ENCODE measurements at places on chromosomes 2 and 18.

GRCh38 chr2:112121682-112122254 is 16.4 kb upstream of the FBLN7 start:
- DNase-seq, result no peak

DNA sequence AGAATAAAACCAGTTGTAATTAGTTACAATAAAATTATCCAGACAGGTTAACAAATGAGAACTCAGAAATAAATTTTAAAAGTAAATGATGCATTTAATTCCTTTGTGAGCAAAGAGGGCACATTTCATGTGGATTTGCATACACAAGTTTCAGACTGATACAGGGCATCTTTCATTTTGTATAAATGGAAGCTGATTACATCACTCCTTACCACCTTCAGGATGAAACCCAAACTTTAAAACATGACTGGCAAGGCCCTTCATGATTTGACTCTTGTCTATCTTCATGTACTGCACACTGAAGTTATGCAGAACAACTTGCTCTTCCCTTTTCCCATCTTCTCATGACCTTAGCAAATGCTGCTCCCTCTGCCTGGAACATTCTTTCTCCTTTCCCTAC is 26.9 kb downstream of the EFEMP1 start:
- DNase-seq, result no peak

- DNase-seq, result no peak
These were observed 194.7 kb upstream of the HS6ST1 start for GRCh38 chr2:128513116-128513960.

DNA sequence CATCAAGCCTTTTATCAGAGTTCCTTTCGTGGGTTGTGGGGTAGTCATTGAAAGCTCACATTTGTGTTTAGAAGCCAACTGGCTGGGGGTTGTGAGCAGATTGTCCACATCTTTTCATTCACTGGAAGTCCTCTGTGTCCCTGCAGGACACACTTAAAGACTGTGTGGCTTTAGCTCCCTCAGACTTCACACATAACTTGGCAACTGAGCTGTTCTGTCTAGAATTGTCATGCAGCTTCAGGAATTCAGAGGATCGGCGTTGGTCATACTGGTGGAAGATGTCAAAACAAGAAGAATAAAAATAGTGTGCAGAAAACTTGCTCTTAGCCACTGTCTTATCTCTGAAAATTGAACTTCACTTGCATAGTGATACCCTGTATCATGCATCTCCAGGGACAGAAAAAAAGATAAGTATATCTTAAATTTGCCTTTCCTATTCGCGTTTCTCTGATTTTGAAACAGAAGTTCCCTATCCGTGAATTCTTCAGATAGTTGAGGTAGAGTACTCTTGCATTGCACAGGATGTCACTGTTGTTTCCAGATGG is 49.6 kb downstream of the TRAPPC12 start:
- DNase-seq, result no peak

DNA sequence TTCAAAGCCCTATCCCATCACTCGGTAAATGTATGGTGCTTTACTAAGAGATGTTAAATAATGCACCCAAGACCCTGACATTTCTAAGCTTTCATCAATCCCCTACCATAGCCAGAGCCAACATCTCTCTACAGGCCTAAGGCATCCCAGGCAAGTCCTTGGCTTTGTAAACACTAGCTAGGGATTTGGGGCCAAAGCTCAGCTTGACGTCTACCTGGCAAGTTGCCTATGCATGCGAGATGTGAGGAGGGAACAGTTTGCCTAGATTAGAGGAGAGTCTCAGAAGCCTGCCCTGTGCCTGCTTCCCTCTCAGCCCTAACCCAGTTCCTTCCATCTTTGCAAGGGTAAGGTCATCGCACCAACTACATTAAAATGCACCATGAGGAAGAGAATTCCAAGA is 221.5 kb upstream of the NCKAP5 start:
- no peak for DNase-seq

DNA sequence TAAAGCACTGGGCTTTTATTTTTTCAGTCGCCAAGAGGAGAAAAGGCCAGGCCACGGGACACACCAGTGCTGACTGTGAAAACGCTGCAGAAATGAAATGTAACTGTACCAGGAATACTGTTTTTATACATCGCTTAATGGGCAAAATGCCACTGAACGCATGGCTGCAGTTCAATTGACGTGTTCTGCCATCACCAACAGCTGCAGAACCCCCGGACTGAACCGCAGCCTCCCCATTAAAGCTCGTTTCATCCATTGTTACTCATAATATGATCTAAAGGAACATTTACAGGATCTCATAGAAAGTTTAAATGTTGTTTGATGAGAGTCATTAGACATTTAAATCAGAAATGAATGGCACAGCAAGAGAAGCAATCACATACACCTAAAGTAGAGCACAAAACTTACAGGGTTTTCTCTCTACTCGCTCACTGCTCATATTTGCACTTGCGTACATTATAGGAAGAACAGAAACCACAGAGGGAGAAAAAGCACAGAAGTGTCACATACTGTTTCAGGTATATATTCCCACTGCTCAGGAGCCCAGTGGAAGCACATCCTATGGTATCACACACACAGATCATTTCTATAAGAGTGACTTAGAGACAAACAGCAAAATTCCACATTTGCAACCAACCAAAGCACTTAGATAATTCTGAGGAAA is 35.3 kb downstream of the TCF4 start:
- DNase-seq, result no peak

DNA sequence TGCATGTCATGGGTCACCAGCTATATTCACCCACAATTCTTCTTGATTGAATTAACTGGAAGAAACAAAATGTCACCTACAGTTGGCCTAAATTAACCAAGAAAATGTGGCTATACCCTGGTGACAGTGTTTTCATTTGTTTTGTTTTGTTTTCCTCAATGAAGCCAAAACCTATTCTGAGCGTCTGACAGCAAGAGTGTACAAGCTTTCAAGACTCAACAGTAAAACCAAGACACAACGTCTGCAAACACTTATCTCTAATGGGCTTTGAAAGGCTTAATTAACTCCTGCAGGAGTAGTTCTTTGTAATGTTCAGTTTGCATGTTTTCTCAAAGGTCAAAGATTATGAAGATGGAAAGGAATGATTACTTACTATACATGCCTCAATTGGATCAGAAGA is 827.6 kb upstream of the KLHL29 start:
- no peak for DNase-seq

GRCh38 chr2:166563894-166564293 is 69.8 kb upstream of the SCN7A start:
- DNase-seq, result no peak

GRCh38 chr2:85831735-85832134 is 57.1 kb downstream of the ST3GAL5 start:
- DNase-seq, result no peak

DNA sequence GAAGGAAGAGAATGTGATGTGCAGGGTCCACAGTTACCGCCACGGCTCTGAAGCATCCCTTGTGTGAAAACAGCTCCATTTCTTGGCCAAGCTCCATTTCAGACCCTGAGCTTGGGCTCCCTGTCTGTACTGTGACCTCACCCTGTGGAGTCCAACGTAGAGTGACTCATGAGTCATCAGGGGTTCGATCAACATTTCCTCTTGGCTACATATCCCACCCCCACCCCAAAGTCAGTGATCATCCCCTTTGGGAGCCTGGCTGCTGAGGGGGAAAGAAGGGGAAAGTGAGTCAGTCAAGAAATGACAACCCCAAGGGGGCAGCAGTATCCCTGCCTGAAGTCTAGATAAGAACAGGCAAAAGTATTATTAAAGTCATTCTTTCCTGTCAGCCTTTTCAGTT is 62.2 kb downstream of the PAPOLG start:
- peak; percentile 17 for DNase-seq

DNA sequence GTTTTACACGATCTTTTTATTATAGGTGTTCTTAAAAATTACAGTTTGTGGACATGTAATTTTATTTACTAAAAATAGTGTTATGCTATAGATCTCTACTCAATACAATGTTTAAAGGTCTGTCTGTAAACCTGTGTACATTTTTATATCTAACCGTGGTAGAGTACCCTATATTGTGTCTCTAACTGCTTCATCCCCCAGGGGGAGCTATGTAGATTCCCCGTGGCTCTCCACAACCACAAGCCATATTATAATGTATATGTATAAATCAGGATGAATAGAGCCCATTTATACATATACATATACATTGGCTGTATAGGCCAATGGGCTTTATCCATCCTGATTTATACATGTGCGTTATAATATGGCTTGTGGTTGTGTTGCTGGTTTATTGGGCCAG is 59.4 kb downstream of the ADAM23 start:
- no peak for DNase-seq

DNA sequence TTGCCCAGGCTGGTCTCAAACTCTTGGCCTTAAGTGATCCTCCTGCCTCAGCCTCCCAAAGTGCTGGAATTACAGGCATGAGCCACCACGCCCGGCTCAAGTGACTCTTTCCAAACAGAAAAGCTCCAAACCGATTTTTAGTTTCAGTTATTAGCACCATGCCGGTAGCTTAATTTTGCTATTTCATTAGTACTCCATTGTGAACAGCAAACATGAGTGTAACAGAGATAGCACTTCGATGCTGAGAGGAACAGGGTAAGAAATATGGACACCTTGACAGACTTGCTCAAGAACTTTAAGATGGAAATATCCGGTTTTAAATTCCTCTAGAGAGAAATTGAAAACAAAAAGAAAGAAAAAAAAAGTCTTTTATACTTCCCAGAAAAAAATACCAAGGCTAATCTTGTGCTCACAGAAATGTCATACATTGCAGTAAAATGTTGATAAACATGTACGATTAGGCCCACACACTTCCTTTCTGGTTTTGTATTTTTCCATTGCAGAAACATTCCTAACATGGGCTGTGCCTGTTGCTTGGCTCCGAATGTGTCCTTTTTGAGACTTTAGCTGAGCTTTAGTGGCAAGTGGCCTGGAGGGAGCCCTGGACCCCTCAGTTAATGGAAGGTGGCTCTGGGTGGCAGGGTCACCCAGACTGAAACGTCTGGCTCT is 18.3 kb downstream of the FHL2 start:
- no peak for DNase-seq

- no peak for DNase-seq
These were observed 2048.0 kb downstream of the SUCLG1 start for GRCh38 chr2:82411071-82411470.

- no peak for DNase-seq
These were observed 89.6 kb downstream of the TCF7L1 start for GRCh38 chr2:85222792-85223191.

- DNase-seq, result no peak
These were observed 142.3 kb upstream of the ITGA6 start for GRCh38 chr2:172285010-172285621.

DNA sequence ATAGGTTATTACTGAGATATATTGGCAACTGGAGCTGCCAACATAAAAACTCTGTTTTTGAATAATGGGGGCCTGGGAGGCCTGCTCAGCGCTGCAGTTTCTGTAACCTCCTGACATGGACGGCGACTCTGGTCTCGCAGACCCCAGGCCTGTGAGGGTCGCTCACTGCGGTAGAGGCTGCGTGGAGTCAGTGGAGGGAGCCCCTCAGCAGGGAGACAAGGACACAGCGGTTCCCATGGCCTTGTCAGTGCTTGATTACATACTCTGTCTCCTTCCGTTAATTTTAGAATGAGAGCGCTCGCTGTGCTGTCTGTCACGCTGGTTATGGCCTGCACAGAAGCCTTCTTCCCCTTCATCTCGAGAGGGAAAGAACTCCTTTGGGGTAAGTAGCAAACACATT is 858 bp downstream of the TPO start:
- no peak for DNase-seq

GRCh38 chr2:78992807-78993517 is 32.5 kb upstream of the REG3G start:
- DNase-seq, result no peak
